ENCODE measurements at places on chromosomes 3 and 15.

GRCh38 chr15:81575436-81576123, 201.6 kb upstream of the TMC3 start:
- no peak for DNase-seq

- no peak for DNase-seq
Observed at GRCh38 chr3:194395778-194396538, 3.1 kb downstream of the GP5 start.

DNA sequence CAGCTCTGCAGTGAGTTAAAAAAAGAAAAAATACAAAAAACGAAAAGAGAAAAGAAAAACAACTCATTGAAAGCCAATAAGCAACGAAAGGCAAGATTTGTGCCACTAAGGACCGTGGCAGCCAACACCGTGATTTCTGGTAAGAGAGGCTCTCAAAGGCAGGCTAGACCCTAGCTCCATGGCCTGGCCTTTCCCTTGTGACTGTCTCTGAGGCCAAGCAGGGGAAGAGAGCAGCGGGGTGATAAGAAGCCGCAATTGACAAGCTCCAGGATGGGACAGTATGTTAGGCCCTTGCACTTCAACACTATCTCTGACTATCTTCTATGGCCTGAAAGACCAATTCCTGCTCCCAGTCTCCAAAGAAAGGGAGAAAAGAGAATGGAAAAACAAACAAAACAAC, 12.4 kb downstream of the APOD start:
- DNase-seq = no peak

GRCh38 chr3:49602877-49603411, 48.7 kb downstream of the BSN start:
- peak; percentile 27 for DNase-seq

DNA sequence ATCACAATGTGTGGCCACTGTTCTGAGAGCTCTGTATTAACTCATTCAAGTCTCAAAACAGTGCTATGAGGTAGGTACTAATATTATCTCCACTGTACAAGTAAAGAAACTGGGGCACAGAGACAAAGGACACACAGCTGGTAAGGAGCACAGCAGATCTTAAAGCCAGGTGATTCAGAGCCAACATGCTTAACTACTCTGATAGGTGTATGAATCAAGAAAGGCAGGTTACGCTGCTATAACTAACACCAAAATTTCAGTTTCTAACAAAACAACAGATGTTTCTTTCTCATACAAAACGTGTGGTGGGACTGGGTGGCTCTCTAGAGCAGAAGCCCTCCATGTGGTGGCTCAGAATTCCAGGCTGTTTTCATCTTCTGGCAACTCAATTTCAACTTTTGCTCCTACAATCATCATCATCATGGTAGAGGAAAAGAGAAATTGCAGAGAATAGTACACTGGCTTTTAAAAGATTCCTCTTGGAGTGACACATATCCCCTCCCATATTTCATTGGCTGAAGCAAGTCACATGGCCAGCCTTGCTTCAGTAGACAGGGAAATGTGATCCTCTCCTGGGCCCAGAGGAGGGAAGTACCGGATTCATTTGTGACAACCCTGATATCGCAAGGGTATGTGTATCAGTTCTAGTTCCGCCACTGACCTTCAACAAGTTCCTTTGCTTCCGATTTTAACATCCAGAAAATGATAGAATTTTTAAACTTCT, 126.2 kb upstream of the PTX3 start:
- no peak for DNase-seq

- DNase-seq = no peak
Observed at GRCh38 chr15:91308855-91309254, 208.8 kb downstream of the SV2B start.

- DNase-seq = no peak
Observed at GRCh38 chr3:93961026-93961425, 12.7 kb downstream of the PROS1 start.

DNA sequence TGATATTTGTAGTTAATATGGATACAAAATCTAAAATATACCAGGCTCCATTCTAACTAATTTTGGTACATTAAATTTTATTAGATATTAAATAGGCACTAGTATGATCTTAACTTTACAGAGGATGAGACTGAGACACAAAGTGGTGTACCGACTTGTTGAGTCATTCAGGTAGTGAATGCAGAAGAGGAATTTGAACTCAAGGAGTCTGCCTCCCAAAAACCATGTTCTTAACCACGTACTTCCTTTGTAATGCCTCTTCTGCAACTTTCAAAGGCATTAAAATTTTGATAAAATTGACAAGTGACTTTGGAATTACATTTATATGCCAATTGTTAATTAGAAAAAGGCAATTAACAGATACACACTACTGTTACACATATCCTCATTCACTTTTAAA, 61.8 kb downstream of the ZBBX start:
- DNase-seq = no peak

DNA sequence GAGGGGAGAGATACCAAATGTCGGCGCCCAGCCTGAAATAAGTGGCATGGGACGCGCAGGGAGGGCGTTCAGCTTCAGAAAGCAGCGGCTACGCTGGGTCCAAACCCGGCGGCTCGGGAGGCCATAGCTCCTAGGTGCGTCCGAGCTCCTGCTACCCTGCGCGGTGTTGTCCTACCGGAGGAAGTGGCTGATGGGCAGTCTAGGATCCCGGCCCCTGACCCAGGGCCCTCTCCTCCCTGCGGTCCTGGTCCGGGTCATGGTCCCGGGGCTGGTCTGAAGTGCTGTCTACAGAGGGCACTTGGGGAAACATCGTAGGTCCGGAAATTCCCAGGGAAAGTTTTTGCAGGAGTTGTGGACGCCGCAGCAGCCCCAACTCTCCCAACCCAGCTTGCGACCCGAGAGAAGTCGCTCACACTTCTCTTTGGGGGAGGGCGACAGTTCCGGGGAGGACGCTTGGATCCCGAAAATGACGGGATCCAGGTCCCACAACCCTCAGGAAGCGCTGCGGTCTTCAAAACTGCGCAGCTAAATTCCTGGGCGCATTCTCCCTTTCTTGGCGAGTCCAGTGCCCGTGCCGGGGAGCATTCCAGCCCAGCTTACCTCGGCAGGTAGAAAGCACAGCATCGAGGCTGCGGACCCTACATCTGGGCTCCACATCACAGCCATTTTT, 9.1 kb upstream of the FOXB1 start:
- DNase-seq = no peak

DNA sequence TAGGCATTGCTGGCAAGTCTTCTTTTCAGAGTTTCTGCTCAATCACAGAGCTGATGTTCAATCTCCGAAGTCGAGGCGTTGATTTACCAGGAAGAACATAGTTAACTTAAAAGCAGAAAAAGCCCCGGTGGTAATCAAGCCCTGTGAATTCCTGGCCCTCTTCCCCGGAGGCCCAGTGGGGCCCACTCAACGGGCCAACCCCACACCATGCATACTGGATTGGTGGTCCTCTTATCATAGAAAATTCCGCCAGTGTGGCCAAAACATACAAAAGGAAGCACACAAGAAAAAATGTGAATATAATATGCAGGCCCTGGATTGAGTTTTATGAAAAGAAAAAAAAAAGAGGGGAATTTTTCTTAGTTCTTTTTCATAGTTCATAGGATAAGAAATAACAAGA, 873.0 kb upstream of the NR2F2 start:
- no peak for DNase-seq

DNA sequence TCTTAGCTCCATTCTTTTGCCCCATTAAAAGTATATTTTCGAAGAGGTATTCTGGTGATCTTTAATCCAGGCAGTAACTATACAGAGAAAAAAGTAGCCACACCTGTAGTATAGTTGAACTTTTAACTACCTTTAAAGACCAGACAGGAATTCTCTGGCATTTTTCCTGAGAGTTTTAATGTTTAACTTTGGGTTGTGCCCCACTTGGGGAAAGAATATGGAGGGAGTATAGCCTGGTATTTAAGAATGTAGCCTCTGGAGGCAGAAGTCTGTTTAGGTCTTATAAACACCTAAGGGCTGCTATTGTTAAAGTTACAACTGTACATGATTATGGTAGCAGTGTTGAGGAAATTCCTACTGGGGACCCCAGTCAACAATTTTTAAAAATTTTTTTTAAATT, 19.3 kb downstream of the C3orf85 start:
- DNase-seq = no peak

GRCh38 chr3:4981665-4982494, 2.6 kb downstream of the BHLHE40 start:
- DNase-seq = peak; percentile 70

DNA sequence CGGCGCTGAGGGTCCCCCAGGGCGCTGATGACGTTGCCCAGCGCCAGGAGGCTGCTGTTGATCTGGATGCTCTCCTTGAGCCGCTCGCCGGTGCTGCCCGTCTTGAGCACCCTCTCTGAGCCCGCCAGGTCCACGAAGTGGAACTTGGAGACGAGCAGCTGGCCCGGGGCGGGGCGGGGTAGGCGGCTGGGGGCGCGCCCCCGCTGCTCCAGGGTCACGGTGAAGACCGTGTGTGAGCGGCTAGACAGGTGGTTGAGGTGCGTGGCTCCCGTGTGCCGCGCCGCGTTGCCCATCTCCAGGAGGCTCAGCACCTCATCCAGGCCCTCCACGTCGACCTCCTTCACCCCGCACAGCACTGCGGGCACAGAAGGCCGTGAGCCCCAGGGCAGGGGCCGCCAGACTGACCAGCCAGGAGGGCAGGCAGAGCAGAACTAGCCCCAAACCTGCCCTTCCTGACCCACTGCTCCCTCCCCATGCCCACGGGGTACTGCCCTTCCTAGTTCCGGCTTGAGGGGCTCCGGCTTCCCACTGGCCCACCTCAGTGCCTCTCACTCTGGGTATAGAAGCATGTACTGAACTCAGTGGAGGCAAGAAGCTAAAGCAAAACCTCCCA, 6.1 kb downstream of the KIF7 start:
- no peak for DNase-seq

DNA sequence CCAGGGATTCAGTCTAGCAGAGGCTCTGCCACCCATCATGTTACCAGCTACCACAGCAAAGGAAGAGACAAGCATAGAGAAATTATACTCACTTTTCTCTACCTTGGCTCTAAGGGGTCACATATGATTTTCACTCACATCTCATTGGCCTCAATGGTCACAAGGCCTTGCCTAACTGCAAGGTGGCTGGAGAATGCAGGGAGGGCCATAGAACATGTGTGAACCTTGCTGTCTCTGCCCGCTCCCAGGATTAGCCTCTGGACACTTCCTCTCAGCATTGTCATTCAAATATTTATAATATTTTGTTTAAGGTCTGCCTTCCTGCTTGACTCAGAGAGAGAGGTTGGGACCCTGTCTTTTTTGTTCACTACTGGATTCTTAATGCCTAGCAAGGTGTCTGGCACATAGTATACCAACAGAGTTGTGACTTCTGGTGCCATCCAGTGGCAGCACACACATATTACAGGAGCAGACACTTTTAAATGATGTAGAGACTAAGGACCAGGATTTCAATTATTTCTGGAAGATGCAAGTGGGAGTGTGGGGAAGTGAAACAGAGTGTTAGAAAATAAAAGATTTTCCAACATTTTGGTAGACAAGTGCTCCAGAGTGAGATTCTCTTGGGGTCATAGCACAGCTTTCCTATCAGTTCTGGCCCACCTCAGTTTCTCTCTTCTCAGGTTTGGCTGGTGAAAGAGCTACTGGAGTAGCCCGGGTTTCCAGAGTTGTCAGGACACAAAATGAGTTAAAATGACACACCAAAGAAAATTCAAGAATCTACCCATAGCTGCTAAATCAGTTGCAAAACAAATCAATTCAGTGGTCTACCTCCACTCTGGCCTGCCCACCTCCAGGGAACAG, 119.0 kb upstream of the RASGRP1 start:
- peak; percentile 38 for DNase-seq

- no peak for DNase-seq
Observed at GRCh38 chr15:77650265-77650664, 17.6 kb upstream of the LINGO1 start.

DNA sequence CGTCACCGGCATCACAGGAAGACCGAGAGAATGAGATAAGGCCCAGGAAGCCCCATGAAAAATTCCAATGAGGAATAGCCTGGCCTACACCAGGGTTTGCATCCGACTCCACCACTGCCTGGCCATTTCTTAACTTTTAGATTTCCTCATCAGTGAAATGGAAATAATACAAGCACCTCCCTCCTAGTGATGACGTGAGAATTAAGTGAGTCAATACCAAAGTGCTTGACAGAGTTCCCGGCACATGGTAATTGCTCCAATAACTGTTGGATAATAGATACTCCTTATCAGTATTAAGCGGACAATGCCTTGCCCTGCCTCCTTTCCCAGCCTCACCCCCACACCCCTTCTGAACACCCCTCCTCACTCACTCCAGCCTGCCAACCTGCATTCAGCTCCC, 105.4 kb downstream of the TLE3 start:
- no peak for DNase-seq

- no peak for DNase-seq
Observed at GRCh38 chr3:173893835-173894234, 496.3 kb downstream of the NLGN1 start.

DNA sequence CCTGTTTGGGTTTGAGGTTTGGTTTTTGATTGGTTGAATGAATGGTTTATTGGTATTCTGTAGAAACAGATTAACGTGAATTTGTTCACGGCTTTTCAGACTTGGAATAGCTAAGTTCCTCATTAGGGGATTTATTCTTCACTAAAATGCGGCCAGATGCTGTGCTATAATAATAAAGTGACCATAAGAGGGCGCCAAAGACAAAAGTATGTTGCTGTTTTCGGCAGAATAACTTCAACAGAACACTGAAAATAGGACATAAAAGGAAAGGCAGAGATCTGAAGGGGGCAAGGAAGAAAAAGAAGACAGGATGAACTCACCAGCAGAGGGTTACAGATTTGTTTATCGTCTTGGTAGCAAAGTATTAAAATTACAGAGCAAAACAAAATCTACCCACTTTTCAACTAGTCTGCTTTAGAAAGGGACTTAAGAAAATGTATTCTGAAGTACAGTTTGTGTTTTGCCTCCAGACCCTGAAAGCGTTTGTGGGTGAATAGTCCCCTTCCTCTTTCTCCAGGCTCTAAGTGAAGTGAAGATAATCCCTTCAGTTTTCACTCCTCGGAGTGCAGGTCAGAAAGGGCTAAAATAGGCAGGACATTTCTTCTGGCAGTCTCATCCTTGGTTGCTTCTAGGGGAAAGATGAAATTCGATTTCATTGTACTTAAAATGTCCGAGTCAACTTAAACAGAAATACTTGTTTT, 147.6 kb downstream of the IL20RB start:
- DNase-seq = peak; percentile 62

- DNase-seq = no peak
Observed at GRCh38 chr15:61106044-61106834, 122.9 kb downstream of the RORA start.

DNA sequence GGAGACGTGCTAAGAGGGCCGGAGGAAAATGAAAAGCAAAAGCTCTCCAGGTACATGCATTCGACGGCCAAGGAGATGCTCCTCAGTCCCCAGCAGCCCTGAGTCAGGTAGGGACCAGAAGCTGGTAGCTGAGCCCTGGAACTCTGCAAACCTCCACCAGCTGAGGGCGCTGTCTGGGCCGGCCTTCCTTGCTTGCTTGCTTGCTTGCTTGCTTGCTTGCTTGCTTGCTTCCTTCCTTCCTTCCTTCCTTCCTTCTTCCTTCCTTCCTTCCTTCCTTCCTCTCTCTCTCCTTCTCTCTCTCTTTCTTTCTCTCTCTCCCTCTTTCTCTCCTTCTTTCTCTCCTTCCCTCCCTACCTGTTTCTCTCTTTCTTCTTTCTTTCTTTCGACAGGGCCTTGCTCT, 94.6 kb upstream of the RASGRF1 start:
- DNase-seq = peak; percentile 7

GRCh38 chr15:62834686-62835329, 207.7 kb upstream of the TPM1 start:
- DNase-seq = no peak

GRCh38 chr3:177642804-177643125, 445.5 kb upstream of the TBL1XR1 start:
- DNase-seq = no peak

Measured in kidney capillary endothelial cell (primary cell).